ENCODE measurements at places on chromosomes 7 and 10.

GRCh38 chr10:72685264-72685921 lies 6.5 kb upstream of the MCU start:
- DNase-seq: no peak

DNA sequence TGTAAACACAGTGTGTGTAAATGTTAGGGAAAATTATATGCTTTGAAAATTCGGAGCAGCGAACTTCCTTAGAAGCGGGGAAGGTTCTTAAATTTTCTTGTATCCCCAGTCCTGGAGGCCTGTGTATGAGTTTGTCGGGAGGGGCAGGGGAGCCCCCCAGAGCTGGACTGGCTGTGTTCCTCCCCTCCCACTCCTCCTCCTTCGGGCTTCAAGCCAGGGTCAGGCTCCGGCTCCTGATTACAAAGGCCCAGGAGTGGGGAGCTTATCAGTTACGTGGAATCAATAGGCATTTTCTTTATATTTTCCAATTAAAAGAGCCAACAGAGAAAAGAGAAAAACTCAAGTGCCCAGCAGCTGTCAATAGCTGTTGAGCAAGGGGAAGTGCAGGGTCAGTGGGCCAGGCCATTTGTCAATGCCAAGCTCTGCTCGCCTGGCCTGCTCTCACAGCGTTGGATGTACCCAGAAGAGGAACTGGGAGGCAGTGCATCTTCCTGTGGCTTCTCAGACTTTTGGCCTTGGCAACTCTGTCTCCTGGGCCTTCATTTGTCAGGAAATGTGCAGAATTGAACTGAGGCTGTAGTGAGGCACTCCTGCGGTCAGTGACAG lies 156.9 kb upstream of the PCBD1 start:
- DNase-seq: no peak

- no peak for DNase-seq
These were observed 42.4 kb downstream of the DYNC1I1 start for GRCh38 chr7:95814721-95815120.

GRCh38 chr10:86899132-86899531 lies 58.3 kb downstream of the MMRN2 start:
- no peak for DNase-seq

Data from GM04503 (cell line).